A673 (cell line): ENCODE measurements at places on chromosomes 4 and X.

GRCh38 chrX:45435481-45435880 is 234.8 kb upstream of the DIPK2B start:
- DNase-seq = no peak

- DNase-seq = no peak
These were observed 9.9 kb downstream of the MED12 start for GRCh38 chrX:71128166-71128833.

DNA sequence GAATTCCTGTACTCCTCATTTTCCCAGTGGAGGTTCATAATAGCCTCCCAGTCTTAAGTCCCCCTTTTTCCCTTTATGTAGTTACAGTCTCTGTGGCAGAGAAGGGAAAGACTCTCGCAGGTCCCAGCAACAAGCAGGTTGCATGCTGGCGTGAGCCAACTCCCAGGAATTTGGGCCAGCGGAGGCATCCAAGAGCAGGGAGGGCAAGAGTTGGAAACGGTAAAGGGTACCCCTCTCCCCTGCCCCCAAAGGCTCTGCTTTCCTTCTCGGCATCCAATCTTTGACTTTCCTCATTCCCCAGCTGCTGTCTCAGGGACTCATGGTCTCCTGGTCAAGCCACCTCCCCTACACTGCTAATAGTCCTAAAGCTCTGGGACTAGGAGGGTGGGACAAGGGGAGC is 15.4 kb upstream of the HSFX2 start:
- DNase-seq = no peak

DNA sequence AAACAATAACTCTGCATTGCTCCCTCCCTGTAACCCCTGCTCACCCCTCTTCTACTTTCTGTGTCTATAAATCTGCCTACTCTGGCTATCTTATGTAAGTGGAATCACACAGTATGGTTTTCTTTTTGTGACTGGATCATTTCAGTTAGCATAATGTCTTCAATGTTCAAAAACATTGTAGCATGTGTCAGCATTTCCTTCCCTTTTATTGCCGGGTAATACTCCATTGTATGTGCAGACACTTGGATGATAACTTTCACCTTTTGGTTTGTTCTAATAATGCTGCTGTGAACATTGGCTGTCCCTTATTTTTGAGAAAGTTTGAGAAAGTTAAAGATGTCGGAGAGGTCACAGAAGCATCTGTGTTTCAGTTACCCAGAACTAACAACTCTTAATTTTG is 60.6 kb upstream of the TLR2 start:
- no peak for DNase-seq

DNA sequence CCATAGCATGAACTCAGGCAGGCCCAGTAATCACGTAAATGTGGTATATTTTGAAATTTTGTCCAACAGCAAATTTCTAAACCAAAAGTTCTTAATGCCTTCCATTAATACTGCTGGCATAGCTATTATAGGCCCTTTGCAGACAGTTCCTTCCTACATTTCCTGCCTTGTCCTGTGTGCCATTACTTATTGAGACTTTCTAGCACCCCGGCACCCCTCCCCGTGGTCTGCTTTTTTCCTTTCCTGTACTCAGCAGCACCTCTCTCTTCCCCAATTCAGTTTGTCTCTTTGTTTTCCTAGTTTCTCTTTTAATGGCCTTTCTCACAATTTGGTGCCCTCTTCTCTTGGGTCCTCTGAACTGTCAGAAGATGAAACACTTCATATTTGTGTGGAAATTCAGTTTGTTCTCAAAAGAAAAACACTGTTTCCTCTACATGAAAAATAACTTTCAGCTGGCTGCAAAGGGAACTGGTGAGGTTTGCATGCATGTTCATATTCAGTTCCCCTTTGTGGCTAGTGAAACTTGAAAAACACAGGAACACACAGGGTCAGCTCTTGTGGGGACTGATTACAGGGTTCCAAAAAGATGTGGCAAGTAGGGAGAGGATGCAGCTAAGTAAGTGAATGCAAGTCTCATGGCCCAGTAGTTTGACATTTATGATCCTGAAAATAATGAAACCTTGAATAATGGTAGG is 17.1 kb downstream of the GPR34 start:
- DNase-seq = no peak

- no peak for DNase-seq
These were observed 282.5 kb upstream of the PITX2 start for GRCh38 chr4:110905367-110905766.

- no peak for DNase-seq
These were observed 54.8 kb downstream of the BMP3 start for GRCh38 chr4:81085291-81085690.

DNA sequence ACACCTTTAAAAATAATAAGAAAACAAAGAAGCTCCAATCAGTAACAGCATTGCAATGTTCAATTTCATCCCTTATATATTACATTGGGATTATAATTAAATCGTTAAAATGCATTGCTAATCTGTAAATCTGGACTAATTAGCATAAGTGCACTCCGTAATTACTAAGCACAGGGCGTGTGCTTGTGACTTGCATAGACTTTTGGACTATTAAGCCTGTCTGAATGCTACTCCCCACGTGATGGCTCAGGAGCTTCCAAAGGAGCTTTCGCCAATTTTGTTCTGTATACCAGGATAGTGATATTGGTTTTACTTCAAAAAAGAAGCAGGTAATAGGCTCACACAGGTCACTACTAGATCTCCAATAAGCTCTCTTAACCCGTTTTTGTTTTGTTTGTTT is 497.1 kb downstream of the SMARCA1 start:
- DNase-seq = no peak

GRCh38 chr4:80897537-80898303 is 132.8 kb upstream of the BMP3 start:
- no peak for DNase-seq

DNA sequence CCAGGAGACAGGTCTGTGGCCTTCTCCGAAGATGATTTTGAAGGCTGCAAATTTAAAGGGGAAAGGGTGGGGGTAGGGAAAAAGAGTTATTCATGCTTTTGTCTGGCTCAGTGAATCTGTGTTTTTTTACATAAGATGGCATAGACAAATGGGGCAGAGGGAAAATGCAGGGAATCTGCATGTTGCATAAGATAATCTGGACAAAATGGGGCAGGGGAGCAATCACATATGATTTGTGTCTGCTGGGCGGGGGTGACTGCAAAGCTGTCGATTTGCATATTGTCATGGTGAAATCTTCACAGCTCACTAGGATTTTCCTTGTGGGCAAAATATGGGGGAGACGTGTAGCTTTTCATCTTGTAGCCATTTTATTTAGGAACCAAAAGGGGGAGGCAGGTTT is 29.4 kb upstream of the GYG2 start:
- peak; percentile 63 for DNase-seq

DNA sequence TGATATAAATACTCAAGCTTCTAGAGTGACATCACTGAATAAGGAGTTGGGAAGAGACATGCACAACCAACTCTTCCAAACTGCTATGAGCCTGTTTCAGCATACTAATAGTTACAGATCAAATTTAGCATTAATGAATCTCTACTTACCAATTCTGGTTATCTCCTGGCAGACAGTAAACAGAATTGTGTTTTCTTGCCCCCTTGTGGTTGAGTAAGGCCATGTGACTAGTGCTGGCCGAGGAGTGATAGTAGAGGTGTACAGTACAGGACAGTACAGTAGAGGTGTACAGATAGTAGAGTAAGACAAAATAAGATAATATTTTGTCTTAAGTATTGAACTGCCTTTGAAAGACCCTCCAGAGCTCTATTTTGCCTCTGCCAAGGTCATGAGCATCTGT is 681.4 kb downstream of the GABRG1 start:
- peak; percentile 42 for DNase-seq

DNA sequence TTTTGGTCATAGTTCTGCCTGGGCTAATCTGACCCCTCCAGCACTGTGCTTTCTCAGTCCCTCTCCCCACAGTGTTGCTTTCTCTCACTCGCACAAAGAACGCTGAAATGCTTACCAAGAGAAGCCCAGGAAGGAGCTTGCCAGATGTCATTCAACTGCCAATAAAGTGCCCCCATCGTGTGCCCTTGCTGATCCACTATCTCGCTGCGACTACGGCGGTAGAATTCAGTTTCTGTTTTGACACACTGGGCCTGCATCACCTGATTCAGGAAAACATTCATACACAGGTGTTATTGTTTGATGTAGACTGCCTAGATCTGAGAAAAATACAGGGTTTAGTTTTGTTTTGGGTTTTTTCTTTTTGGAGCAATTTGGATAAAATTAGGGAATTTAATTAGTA is 121.2 kb downstream of the MANBA start:
- no peak for DNase-seq

GRCh38 chrX:66504481-66504880 is 134.4 kb downstream of the EDA2R start:
- no peak for DNase-seq
